GM10248 (cell line): ENCODE measurements at places on chromosomes 3 and 15.
A peak's percentile ranks its signal among the peaks of the same experiment; 100 is the strongest.

DNA sequence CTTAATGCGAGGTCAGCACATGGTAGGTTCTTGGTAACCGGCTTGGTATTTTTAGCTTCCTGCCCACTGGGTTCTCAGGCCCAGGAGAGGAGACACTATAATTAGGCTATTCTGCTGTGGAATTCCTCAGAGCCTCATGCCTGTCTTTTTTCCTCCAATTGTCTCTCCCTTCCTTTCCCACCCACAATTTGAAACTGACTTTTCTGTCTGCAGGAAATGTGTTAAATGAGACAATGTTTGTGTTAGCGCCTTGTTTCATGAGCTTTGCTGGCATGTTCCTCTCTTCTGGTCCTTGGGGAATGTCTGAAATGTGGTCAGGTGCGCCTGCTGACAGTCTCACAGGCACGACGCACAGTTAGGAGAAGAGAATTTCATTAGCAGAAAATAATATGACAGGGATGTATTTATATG is 223.6 kb upstream of the CTNNB1 start:
- no peak for DNase-seq

DNA sequence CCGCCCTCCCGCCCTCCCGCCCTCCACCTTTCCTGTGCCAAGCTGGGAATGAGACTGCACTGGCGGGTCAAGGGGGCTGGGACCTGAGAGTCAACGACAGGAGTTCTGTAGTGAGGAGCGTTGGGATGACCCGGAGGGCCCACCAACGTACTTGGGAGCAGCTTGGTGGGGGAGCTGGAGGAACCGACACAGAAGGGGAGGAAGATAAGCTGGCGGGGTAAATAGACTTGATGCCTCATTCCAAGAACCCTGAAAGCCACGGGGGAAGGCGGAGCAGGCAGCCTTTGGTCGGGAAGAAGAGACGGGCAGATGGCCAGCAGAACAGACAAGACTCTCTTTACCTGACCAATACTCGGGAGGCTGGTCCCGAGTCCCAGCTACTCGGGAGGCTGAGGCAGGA is 277 bp downstream of the FMN1 start:
- DNase-seq = no peak

GRCh38 chr15:65384505-65384894 is 6.7 kb upstream of the IGDCC3 start:
- no peak for DNase-seq

GRCh38 chr3:32309654-32310242 is 71.3 kb downstream of the CMTM8 start:
- DNase-seq = peak; percentile 56

- DNase-seq = no peak
Observed at GRCh38 chr3:8899876-8900460, 63.3 kb downstream of the RAD18 start.

- DNase-seq = no peak
Observed at GRCh38 chr15:68880382-68880781, 49.9 kb upstream of the SPESP1 start.

- no peak for DNase-seq
Observed at GRCh38 chr3:142858043-142858442, 30.8 kb downstream of the PCOLCE2 start.

- DNase-seq = peak; percentile 51
Observed at GRCh38 chr3:151230646-151231045, 27.6 kb upstream of the GPR171 start.

GRCh38 chr15:20352241-20353200 is 189.1 kb downstream of the GOLGA6L6 start:
- DNase-seq = peak; percentile 32

GRCh38 chr15:77415450-77416147 is 4.3 kb downstream of the PEAK1 start:
- no peak for DNase-seq

DNA sequence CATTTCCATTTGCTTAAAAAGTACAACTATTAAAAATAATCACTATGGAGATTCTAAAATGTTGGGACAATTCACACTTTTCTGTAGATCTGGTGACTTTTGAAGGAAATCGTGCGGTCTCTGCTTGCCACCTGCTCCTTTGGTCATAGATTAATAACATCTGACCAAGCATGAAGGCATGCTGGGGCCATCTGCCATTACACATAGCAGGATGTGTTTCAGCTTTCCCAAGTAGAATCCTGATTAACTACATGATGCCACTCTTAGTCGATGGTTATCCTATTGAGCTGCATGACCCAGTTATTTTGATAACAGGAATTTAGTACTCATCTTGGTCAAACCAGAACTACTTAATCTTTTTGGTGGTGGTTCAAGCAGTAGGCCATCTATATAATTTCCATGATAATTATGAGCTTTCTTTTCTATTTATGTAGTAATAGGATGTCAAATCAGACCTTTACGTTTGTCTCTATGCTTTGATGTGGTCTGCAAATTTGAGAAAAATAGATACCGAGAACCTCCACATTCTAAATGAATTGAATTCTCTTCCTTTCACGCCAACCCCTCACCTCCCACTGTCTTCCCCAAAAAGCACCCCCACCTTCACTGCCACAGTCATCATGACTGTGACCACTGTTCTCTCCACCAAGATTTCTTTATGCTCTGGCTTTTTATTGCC is 158.1 kb downstream of the DIPK2A start:
- DNase-seq = no peak

DNA sequence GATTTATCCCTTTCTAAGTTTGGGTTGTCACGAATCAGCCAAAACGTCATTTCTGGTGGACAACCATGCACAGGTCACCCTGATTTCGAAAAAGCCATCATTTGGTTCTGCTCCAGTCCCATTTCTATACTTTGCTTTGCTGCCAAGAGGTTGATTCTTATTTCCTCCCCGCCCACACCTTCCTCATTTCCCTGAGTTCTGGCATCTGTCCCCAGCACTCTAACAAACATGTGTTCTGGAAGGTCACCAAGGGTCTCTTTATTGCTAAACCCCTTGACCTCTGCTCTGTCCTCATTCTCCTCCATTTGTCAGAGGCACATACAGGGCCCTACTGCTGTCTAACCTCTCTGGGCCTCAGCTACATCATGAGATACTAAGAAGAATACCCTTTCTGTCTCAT is 36.4 kb upstream of the PTPRG start:
- DNase-seq = no peak

DNA sequence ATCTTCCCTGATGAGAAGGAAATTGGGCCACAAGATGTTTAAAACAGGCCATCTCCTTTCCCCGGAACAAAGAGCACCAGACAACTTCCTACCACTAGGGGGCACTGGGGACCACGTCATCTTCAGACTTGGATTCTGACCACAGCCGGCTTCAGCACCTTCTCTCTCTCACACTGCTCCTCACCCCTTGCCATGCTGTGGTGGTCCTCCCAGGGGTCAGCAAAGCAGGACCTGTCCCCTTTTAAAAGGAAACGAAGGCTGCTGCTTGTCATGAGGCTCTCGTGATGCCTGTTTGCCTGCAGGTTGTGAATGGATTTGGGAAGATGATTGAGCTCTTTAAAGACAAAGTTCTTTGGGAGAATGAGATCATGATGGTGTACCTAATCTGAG is 16.2 kb downstream of the RFT1 start:
- DNase-seq = peak; percentile 84

- DNase-seq = no peak
Observed at GRCh38 chr3:159030886-159031679, 229.2 kb downstream of the MFSD1 start.

DNA sequence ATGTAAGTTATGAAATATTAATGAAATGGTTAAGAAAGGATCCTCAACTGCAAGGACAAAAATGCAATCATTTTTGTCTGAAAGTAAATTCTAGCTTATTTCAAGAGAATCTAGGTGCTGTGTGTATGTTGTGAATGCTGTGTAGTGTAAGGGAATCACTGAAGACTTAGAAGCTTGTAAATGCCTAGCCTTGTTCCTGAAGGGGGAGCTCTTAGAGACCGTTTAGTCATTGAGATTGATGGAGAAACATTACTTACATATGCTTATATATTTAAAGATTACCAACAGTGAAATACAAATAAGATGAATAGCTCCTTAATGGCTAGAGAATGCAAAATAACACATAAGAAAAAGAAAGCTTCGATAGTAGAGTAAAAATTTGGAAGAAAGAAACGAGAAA is 67.9 kb downstream of the CNTN4 start:
- no peak for DNase-seq

GRCh38 chr3:172328282-172328681 is 120.0 kb downstream of the GHSR start:
- no peak for DNase-seq

GRCh38 chr3:48186631-48187300 is 1.5 kb downstream of the CDC25A start:
- DNase-seq = no peak

DNA sequence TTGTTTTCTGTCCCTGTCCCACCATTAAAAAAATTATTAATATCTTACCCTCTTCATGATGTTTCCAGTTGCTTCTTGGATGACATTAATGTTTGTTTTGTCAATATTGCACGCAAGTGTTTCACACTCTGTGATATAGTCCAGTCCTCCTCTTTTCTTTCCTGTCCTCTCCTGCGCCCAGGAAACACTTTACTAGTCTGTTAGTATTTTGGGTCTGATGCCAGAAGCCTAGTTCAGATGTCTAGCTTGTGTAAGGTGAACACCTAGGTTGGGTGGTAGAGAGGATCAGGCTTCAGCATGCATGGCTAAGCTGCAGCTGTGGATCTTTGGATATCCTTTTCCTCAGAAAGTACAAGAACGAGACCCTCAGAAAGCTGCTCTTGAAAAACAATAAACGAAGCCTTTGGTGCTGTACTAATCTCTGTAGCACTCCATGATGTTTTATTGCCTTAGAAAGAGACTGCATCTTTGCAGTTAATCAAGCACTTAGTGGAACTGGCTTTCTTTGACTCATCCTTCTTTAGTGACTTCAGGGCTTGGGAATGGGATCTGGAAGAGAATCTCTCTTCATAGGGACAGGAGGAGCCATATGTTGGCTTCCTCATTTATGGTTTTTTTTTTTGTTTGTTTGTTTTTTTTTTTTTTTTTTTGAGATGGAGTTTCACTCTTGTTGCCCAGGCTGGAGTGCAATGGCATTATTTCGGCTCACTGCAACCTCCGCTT is 253.4 kb downstream of the LPP start:
- no peak for DNase-seq

GRCh38 chr3:174302746-174303315 is 556.3 kb upstream of the NAALADL2 start:
- no peak for DNase-seq

GRCh38 chr3:11717768-11718636 is 74.3 kb upstream of the VGLL4 start:
- no peak for DNase-seq

DNA sequence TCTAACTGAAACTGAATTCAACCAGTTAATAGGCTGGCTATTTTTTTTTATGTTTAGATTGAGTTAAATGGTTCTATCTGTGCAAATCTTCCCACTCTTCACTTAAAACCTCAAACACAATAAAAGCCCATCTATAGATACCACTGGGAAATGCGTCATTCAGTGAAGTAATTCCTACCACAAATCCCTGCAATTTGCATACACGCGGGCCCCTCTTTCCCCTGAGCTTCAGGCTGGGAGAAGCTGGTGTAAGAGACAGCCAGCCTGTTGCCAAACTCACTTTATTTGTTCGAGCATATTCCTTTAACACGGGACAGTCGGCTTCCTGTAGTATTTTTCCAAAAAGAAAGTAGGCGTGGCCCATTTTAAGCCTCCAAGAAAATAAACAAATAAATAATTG is 26.0 kb upstream of the MCTP2 start:
- DNase-seq = no peak
